Eye (tissue), 1 donor: ENCODE measurements at places on chromosomes 4 and X.
A peak's percentile ranks its signal among the peaks of the same experiment; 100 is the strongest.

DNA sequence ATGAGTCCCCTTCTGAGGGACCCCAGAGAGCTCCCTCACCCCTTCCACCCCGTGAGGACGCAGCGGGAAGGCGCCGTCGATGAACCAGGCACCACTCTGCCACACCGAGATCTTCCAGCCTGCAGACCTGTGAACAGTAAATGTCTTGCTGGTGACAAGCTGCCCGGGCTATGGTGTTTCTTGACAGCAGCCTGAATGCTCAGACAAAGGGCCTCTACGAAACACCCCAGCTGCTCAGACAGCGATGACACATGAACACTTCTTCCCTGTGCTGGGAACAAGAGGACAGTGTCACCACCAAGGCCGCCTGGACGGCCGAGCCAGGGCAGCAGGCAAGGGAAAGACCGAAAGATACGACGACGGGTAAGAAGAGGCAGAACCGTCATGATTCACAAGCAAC lies 30.6 kb upstream of the GTPBP6 start:
- no peak for DNase-seq

- DNase-seq, result no peak
These were observed 5.9 kb downstream of the NSUN7 start for GRCh38 chr4:40755616-40756015.

DNA sequence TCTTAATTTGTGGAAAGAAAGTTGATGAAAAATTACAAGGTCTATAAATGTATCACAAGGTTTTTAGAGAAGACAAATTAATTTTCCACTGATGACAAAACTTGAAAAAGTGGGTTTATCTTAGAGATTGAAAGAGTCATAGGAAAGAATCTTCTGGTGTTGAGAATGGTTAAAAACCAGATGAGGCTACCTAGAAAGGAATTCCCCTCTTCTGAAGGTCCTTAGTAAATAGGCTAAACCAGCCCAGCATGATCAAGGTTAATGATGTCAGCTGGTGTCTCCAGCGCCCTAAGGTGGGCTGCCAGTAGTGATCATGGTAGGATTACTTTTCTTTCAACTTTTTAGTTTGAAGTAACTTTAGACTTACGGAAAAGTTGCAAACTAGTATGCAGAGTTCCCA lies 71.8 kb upstream of the PGRMC2 start:
- DNase-seq, result no peak

- no peak for DNase-seq
These were observed 126.0 kb downstream of the EMCN start for GRCh38 chr4:100391863-100392262.

DNA sequence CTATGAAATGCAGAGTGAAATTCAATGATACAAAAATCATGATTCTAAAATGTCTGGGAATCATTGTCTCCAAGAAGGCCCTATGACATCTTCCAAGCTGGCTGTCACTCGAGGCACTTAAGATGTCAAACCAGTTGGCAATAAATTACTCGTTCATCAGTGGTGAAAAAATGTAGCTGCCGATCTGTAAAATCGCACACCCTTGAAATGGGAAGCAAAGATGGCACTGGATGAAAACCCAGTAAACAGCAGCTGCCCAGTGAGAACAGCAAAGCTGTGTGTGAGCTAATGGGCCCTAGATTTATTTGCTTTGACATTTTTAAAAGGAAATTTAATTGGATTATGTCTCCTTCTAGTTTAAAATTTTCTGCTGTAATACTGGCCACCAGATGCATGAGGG lies 181.9 kb upstream of the NDP start:
- DNase-seq, result peak; percentile 70

DNA sequence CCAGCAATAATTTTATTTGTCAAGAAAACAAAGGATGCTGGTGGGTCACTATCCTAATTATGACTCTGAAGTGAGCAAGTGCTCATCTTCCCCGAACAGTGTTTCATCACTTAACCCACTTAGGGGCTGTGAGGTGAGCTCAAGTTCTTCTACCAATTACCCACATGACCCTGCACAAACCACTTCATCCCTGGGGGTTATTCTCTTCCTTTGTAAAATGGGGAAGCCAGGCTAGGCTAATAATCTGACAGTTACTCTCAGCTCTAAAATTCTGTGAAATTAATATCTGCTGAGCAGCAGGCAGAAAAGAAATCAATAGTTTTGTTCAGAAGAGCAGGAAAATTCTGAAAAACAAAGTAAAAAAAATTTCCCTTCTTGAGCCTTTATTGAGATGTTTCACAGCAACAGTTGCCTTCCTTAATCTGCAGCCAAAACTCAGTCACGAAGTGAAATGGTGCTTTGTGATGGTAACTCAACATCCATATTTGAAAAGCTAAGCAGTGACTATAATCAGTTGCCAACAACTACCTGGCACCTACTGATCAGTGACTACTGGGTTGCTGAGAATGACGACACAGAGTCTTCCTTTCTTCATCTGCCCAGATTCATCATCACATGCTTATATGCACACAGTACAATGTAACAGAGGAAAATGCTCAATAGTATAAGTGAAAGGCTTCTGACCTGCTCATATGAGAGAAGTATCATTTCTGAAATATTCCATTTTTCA lies 24.1 kb downstream of the ATP8A1 start:
- DNase-seq, result peak; percentile 42

DNA sequence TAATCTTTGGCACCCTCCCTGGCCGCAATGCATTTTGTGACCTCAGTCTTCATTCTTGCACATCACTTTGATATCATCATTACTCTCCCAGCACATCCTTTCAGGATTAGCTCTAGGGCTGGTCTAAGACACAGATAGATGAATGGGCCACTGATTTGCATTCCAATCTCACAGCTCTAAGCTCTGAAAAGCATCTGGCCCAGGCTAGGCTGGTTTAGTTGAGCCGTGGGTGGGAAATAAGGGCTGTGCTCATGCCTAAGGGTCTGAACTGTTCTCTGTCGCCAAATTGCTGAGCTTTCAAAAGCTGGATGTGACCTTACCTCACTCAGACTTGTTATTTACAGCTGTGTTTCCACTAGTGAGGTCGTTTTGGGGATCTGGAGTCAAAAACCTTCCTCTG lies 30.0 kb upstream of the SLC9A7 start:
- no peak for DNase-seq

- DNase-seq, result no peak
These were observed 11.3 kb downstream of the SLC2A9 start for GRCh38 chr4:10009861-10010500.
